ENCODE measurements at places on chromosomes 4 and X.

DNA sequence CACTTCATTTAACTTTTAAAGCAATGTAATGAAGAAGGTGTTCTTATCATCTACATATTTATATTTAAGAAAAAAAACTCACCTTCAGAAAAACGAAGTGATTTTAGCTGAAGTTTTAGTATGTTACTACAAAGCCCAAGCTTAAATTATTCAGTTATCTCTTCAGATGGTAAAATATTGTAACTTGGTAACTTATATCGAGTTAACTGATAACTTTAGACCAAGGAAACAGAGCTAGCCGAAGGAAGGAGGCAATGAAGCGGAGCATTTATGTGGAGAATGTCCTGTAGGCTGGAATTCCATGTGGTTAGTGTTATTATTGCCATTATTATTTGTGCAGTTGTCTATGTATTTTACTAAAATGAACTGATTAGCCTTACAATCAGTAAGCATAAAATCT lies 1102.1 kb upstream of the LCORL start:
- no peak for DNase-seq

GRCh38 chr4:157221895-157222770 lies 1.6 kb downstream of the GRIA2 start:
- peak; percentile 50 for DNase-seq

- no peak for DNase-seq
Observed at GRCh38 chrX:2658585-2659292, 32.4 kb upstream of the CD99 start.

GRCh38 chr4:55013431-55013955 lies 111.9 kb downstream of the KDR start:
- no peak for DNase-seq

DNA sequence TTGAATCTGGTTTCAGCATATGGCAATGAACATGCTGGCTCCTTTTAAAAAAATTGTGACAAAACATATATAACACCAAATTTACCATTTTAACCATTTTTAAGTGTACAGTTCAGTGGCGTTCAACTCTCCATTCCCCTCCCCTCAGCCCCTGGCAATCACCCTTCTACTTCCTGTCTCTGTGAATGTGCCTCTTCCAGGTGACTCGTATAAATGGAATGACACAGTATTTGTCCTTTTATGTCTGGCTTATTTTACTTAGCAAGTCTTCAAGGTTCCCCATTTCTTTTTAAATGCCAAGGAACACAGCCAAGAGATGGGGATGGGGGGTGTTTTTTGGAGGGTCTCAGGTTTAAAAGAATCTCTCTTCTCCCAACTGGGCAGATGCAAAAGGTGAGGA lies 35.4 kb upstream of the BCLAF3 start:
- DNase-seq, result no peak

DNA sequence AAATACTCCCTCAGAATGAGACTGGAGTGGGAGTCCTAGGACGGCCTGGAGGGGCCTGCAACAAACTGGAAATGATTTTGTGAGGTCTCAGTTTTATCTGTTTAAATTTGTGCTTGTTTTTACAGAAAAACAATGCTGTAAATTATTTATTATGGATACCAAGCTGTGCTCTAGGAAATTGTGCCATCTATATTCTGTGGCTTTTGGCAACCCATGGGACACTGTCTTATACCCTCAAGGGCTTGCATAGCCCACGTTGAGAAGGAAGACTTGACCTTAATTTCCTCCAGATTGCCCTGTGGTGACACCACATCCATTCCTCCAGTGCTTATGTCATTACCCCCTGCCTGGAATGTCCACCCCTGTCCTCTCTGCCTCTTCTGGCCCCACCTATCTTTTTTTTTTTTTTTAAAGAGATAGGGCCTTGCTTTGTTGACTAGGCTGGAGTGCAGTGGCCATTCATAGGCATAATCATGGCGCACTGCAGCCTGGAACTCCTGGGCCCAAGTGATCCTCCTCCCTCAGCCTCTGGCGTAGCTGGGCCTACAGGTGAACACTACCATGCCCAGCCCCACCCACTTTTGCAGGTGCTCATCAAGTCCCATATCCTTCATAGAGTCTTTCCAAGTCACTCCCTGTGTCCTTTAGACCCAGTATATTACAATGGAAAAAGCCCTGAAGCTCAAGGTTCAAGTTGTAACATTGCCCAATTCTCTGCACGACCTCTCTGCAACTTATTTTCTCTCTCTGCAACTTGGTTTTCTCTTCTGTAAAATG lies 77.4 kb downstream of the HPRT1 start:
- DNase-seq, result no peak

DNA sequence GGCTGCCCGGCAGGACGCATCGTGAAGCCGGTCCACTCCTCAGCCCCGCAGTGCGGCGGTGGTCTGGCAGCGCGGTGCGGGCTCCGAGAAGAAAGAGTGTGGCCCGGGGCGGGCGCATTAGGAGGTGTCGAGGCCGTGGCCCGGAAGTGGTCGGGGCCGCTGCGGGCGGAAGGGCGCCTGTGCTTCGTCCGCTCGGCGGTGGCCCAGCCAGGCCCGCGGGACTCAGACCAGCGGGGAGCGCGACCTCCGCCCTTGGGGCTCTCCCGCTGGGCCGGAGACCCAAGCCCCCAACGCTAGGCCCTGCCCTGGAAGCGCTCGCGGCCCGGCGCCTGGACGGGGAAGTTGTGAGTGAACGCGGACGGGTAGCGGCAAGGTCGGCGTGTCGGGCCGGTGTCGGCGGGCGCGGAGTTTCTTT lies 60.0 kb downstream of the HS3ST1 start:
- DNase-seq, result peak; percentile 70

DNA sequence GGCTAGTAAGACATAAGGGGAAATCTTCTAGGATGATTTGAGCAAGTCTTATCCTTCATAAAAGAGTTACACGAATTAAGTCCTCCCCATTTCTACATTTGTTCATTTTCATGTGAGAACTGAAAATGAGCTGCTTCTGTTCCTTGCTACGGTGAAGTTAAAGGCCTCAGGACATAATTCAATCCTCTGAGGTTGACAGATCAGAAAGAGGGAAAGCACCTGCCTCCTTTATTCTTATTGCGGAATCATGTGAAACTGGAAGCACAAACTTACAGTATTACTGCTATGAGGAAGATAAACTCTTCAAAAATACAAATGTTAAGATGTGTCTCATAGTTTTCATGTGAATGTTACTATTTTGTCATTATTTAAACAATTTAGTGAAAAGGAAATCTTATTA lies 395.3 kb downstream of the STPG2 start:
- DNase-seq, result no peak

DNA sequence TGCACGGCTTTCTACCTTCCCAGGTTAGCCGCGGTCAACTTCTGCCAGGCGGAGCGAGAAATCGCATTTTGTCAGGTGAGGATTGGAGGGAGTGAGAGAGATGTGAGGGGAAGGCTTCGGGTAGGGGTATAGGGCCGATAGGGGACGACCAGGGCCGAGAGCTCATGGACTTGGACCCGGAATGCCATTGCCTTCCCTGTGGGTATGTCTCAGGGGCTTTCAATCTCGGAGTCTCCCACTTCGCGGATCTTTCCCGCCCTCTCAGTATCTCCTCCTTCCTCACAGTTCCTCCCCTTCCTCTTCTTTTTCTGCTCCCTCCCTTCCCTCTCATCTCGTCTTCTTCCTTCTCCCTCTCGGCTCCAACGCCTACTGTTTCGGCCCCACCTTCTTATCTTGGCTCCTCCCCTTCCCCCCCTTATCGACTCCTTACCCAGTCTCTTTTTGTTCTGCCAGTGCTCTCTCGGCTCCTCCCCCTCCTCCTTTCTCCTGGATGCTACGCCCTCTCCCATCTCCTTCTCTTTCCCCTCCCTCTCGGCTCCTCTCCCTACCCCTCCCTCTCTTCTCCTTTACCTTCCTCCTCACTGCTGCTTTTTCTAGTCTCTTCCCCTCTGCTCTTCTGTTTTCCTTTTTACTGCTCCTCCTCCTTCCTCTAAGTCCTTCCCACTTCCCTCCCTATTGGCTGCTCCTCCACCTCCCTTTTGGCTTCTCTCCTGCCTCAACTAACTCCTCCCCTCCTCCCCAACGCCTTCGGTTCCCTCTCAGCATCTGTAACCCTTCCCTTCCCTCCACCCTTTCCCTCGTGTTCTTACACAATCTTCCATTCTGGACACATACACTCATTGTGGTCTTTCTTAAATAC lies 29.4 kb upstream of the RBMX start:
- no peak for DNase-seq

DNA sequence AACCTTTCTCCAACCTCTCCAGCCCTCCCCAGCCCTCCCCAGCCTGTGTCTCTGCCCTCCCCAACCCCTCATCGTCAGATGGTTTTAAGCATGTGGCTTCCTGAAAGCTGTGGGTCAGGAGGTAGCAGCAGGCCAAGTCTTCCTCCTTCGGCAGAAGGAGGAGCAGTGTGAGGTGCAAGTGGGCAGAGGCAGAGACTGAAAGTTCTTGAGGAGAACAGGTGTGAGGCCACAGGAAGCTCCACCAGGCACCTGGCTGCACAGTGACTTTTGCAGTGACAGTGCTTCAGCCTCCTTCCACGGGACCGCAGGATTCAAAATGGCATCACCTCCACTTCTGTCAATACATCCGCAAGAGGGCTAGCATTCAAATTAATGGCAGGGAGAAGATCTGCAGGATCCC lies 203.9 kb upstream of the LEF1 start:
- no peak for DNase-seq

- DNase-seq, result no peak
Observed at GRCh38 chr4:138341739-138342415, 99.7 kb upstream of the SLC7A11 start.

- DNase-seq, result no peak
Observed at GRCh38 chr4:25180524-25181131, 20.4 kb upstream of the SEPSECS start.

GRCh38 chrX:133916984-133917722 lies 68.2 kb downstream of the GPC3 start:
- DNase-seq, result no peak

GRCh38 chr4:22345678-22346077 lies 170.2 kb downstream of the ADGRA3 start:
- no peak for DNase-seq

DNA sequence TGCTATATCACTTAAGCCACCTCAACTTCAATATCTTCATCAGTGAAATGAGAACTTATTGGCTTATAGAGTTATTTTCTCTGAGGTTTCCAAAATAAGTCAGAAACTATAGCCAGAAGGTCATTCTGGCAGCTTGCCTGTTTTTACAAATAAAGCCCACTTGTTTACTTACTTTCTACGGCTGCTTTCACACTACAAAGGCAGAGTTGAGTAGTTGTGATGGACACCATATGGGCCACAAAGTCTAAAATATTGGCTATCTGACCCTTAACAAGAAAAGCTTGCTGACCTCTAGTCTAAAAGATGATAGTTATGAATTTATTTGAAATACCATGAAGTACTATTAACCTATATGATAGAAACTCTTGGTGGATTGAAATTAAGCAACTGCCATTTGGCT lies 67.3 kb upstream of the ATOH1 start:
- DNase-seq, result no peak
